H7 (cell line): ENCODE measurements at places on chromosomes 6 and 20.
A peak's percentile ranks its signal among the peaks of the same experiment; 100 is the strongest.

DNA sequence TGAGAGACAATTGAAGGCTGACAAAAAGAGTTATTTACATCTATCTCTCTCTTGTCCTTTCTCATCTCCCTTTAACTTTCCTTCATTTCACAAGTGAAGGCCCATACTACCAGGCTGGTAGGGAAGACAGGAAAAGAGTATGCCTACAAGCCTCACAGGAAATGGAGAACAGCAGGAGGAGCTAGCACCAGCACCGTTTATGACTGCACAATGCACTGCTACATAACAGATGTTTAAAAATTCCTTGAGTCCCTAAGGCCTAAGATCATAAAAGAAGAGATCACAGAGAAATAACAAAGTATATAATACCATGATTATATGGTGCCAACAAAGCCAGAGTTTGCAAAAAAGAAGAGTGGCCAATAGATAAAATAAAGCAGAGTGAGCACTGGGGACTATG, 194.8 kb downstream of the UNC5CL start:
- DNase-seq, result no peak

GRCh38 chr6:55758156-55758937, 117.0 kb downstream of the BMP5 start:
- no peak for DNase-seq

- no peak for DNase-seq
Measured at GRCh38 chr6:42566614-42567208, 2.9 kb downstream of the UBR2 start.

DNA sequence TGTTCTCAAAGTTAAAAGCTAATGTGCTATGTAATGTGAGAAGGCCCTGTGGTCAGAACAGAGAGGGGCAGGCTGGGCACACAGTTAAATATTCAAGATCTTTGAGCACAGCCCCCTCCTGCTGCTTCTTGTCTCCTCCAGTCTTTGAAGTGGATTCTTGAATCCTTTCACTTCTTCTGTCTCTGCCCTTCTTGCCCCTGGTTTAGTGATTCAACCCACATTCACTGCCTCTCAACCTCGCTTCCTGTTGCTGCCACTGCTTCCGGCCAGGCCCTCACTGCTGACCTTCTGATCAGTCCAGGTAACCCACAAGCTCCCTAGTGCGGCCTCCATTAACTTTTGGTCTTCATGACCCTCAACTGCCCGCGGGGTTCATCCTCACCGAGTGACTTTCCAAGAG, 417.3 kb upstream of the NOX3 start:
- DNase-seq, result peak; percentile 21

GRCh38 chr20:45111799-45112471, 3.0 kb downstream of the WFDC5 start:
- peak; percentile 84 for DNase-seq

- DNase-seq, result no peak
Measured at GRCh38 chr6:67896476-67896875, 738.6 kb upstream of the ADGRB3 start.
